IPS DF 19.7 (cell line): ENCODE measurements at places on chromosomes 1 and 21.

DNA sequence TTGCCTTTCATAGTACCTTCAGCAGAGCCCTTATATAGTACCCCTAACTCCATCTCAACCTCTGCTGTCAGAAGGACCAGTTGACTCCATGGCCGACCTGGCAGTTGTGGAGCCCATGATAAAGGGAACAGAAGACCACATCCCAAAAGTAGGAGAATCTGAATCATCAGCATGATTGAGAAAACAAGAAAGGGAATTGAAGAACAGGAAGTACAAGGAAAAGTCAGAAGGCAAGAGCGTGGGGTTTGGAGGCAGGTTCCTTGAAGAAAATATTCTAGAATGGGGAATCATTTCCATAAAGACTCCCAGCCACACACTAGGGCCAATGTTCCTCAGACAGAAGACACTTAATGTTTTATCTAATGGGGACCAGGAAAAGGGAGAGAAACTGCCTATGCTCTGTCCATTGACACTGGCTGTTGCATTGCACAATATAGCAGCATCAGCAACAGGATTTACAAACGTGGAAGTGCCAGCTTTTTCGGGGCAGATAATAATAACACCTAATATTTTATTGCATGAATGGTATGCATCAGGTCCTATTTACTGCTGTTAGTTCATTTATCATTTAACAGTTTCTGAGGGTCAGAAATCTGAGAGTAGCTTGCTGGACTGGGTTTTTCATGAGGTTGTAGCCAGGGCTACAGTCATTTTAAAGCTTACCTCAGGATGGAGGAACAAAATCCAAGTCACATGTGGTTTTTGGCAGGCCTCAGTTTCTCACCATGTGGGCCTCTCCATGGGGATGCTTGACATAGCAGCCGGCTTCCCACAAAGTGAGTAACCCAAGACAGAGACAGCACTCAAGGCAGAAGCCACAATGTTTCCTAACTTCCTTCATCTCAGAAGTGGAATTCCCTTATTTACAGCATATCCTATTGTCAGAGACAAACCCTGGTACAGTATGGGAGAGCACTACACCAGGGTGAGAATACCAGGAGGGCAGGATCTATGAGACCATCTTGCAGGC, 483.4 kb downstream of the PLPP3 start:
- no peak for DNase-seq

GRCh38 chr1:147541672-147542568, 619 bp downstream of the BCL9 start:
- peak; percentile 54 for DNase-seq

GRCh38 chr1:175338387-175339135, 146.0 kb upstream of the KIAA0040 start:
- DNase-seq: no peak

- DNase-seq: no peak
Measured at GRCh38 chr1:162689745-162690671, 57.7 kb downstream of the DDR2 start.

- DNase-seq: no peak
Measured at GRCh38 chr1:39752703-39753102, 14.0 kb downstream of the PPIE start.

DNA sequence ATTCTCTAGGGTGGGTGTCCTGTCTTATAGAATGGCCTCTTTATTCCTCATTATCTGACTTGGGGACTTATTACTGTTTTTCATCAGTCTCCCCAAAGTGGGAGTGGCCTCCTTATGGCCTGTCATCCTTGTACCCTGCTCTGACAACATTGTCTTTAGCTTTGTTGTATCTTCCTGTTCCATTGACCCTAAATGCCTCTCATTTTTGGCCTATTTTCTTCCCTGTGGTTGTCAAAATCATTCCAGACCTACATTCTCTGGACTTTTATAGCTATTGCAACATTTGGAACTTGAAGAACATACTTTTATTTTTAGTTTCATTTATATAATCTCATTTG, 9.7 kb downstream of the SFT2D2 start:
- DNase-seq: no peak

GRCh38 chr1:208603721-208604120, 359.5 kb upstream of the PLXNA2 start:
- no peak for DNase-seq

DNA sequence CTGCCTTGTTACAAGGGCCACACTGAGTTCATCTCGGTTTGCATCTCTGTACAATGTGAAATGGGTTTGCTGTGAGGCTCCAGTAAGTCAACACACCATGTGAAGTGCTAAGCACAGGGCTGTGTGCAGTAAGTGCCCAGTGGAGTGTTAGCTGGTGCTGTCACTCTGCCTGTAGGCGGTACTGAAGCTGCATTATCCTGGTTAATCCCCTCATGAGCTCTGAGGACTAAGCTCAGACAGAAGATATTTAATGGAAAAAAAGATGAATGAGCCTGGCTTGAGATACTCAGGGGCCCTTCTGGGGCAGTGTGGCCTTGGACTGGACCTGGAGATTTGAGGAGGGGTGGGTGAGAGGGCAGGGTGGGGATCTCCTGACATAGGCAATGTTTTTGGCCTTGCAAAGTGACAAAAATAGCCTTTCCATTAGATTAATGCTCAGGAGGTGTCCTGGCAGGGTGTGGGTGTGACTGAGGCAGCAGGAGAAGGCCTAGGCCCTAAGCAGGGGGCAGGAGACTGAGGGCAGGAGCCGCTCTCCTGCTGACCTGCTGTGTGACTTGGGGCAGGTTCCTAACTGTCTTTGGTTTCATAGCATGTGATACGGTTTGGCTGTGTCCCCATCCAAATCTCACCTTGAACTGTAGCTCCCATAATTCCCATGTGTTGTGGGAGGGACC, 570.5 kb downstream of the PTPRU start:
- no peak for DNase-seq

DNA sequence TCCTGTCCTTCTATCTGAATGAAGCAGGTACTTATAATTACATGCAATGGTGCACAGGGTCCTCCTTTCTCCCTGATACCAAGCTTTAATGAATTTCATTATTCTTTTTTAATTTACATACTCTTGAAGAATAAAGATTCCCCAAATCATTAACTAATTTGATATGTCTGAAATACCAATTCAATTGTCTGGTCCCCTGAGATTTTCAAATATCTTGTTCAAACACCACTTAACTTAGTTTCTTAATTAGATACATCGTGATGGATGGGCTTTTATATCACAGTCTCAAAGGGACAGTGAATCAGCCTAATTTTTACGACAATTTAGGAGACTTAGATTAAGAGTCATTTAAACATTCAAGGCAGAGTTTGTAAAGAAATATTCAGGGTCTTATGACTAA, 1054.6 kb downstream of the PLA2G4A start:
- no peak for DNase-seq

DNA sequence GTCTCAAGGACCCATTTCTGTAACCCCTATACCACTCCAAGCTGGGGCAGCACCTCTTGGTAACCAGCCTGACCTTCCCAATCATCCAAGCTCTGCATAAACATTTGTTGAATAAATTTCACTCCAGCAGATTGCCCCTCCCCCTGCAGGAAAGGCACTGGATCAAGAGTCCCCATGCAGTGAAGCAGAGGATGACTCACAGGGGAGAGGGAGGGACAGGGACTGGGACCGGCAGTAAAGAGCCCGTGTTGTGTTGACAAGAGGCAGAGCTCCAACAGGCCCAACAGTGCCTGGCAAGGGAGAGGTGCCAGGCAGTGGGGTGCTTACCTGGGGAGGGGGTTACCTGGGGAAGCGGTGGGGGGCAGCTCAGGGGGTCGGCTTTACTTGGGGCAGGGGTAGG, 32.3 kb downstream of the SLC9A1 start:
- DNase-seq: no peak

DNA sequence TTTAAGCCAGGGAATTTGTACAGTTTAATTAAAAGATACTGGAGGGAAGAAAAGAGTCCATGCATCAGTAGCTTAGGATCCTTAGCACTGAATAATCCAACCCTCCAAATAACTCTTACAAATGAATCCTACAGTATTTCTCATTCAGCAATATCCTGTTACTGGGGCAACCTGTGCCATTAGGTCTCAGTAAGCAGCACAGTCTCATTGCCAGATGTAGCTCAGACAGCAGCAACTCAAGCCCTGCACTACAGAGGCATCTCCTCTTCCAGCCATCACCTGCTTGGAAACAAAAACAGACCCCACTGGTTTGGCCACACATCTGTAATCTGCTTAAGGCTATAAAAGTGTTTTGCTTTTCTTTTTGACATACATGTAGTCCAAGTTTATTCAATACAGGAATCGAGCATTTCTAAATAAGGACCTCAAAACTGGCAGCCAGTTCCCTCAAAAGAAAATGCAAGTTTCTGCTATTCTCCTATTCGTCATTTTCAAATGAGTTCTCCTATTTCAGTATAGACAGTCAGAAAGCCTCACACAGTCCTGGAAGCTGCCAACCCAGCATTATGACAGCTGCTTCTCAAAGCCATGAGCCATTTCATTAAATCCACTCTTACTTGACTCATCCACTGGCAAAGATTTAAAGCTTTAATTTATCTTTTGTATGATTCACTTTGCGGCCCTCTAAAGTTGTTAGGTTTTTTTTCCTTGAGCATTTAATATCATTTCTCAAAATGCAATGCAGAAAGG, 129.0 kb downstream of the APP start:
- DNase-seq: no peak

- DNase-seq: no peak
Measured at GRCh38 chr1:1954831-1955441, 35.9 kb upstream of the TMEM52 start.

- no peak for DNase-seq
Measured at GRCh38 chr1:61100578-61100977, 18.2 kb downstream of the NFIA start.

DNA sequence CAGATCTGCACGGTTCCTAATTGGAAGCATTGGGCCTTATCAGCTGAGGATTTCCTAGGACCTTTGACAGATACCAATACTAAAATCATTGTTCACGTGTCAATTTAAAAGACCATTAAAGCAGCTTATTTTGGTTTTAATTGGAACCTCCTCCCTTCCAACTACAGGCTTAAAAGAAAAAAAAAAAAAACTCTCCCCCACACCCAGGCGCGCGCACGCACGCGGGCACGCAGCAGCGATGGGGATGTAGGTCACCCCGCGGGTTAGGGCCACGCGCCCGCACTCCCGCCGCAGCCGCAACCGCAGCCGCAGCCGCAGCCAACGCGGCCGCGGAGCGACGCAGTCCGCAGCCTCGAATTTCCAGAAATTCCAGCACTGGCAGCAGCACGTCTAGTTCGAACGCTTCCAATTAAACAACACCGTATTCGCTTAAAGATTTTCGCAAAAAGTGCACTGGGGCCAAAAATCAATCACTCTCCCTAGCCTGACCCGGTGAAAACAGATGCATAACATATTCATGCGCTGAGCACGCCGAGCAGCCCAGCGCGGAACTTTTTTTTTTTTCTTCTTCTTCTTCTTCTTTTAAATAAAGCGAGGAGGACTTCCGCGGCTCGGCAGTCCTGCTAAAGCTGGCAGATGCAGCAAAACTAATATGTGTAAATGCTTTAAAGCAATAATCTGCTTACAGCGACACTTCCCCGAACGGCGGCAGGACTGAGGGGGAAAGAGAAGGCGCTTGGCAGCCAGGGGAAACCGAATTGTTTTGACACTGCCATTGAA, 13.3 kb upstream of the BARHL2 start:
- DNase-seq: no peak

DNA sequence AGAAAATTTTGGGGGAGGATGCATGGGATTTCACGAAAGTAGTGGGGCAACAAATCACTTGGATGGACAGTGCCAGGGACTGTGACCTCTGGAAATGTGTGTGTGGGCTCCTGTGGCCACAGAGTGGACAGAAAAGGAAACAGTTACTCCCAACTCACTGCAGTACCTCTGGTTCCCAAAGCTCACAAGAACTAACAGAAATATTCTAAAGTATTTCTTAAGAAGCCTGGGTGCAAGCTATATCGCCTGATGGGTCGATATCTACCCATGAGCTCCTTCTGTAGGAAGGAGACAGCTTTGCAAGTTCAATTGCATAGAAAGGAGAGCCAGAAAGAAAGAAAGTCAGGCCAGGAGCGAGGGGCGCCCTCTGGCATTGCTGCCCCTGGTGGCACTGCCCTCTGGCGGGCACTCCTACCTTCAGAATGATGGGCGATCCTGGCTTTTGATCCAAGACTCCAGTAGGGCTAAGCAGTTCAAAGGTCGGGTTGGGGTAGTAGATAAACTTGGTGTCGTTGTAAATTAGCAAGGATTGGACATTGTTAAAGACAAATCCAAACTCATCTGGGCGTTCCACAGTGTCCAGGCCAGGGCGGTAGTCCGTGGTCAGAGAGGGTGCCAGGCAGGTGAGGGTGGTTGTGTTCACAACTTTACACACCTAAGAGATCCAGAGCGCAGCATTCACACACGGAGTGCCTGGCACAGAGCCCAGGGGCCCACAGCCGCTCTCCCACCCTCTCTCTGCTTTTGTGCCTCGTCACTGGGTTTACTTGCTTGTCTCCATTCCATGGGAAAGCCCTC, 134.7 kb upstream of the CD34 start:
- DNase-seq: no peak

DNA sequence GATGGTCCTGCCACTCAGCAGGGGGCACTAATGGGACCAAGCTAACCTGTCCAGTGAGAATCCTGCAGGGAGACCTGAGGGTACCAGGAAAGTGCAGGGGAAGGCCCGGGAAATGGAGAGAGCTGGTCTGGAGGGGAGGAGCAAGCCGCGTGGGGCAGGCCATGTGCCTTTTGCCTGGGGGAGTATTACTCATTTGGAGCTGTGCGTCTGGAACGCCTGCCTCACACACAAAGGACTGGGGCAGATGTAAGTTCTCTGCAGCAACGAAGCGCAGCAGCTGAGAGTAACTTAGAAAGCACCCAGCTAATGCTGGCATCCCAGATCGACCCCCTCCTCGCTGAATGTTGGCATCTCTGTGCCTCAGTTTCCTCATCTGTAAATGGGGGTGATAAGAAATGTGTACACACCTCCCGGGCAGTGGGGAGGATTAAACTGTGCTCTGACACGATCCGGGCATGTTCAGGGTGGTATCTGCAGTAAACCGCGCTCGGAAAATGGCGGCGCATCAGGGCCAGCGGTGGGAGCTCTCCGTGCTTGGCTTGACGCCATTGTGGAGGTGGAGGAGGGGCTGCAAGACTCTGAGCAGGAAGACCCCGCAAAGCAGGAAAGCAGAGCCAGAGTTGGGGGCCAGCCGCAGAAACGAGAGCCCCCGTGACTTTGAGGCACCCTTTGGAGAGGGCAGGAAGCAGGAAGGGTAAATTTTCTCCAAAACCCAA, 212.5 kb downstream of the NPHP4 start:
- no peak for DNase-seq

DNA sequence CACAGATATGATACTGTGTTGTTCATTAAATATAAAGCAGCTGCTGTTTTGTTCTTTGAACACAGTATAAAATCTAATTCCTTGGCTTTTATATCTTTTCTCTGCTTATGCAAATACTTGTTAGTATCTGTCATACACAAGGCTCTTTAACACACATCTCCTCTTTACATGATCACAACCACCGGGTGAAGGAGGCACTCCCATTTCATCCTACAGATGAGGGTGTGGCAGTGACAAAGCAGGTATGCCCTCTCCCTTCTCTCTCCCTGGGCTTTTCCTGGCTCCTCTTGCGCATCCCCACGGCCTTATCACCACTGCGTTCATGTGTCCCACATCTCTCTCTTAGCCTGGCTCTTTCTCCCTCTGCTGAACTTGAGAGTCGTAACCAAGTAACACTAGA, 38.2 kb downstream of the JUN start:
- no peak for DNase-seq
